ENCODE measurements at places on chromosomes 6 and 20.

DNA sequence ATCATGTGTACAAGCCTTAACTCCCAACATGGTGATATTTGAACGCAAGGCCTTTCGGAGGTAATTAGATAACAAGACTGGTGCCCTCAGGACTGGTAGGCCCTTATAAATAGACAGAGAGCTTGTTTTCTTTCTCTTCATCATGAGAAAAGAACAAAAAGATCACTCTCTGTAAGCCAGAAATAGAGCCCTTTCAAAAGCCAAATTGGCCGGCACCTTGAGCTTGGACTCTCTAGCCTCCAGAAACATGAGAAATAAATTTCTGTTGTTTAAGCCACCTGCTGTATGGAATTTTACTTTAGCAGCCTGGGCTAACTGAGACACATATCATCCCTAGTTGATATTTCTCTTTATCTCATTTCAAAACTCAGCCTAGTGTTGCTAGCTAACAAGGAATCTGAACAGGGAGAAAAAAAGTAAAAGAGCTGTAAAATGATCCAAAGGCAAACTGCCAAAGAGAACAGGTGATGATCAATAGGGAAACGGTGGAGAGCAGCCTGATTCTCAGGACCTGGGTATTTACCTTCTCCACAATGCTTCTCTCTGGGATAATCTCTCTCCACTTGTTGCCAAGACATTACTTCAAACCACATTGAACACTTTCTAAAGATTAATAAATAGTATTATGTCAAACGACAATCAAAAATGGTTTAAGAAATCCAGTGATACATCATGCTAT, 6.1 kb downstream of the COL21A1 start:
- DNase-seq, result no peak

- no peak for DNase-seq
Measured at GRCh38 chr20:47320990-47321805, 35.3 kb downstream of the ZMYND8 start.

- peak; percentile 67 for DNase-seq
Measured at GRCh38 chr6:7140631-7141378, 33.0 kb downstream of the RREB1 start.

DNA sequence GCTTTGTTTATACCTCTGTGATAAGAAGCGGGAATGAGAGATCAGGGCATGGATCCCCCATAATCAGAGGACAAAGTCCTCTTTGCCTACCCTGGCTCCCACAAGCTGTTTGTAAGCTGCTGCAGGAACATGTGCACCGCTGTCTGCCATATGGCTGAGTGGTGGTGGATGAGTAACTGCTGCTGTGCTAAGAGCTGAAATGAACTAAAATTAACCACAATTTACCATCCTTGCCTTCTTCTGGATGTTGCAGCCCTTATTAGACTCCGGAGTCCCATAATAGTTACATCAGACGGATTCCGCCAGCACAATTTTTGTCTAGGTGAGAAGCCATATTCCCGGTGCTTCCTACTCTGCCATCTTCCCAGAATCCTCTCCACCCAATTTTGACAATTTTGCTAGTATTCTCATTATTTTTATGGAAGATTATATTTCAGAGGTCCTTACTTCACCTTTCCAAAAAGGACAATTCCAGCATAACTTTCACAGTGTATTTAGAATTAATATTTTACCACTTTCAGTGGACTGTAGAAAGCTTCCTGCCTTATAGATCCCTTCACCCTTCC, 6.0 kb upstream of the CMTR1 start:
- DNase-seq, result no peak

- no peak for DNase-seq
Measured at GRCh38 chr20:60837173-60837770, 414.8 kb upstream of the CDH4 start.

DNA sequence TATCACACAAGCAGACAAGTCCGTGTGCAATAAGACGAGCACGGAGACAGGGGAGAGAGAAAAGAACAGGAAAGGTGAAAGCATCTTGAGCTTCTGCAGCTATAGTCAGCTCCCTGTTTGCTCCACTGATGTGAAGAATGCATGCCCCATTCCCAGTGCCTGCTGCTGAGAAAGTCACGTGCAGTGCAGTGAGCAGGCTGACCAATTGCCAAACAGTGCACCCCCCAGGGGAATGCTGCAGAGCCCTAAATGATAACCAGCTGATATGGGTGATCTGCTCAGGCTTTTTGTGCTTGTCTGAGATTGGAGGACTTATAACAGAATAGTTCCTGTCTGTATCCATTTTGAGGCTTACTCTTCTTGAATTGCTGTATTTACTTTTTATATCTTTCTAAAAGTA, 121.5 kb downstream of the PACRG start:
- no peak for DNase-seq

DNA sequence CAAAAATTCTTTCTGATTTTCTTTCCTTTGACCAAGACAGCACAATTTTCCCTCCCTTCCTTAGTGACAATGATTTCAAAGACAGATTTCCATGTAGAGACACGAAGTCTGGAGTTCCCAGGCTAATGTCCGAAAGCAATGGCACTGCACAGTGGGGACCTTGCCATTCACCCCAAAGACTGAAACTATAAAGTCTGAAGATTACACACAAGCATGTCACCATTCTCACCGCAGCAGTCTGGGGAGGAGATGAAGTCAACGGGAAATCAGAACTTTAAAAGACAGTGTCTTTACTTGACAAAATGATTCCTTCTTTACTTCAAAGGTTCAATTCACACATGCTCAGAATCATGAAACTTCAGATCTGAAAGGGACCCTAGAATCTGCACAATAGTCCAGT, 8.3 kb downstream of the B4GALT5 start:
- no peak for DNase-seq

DNA sequence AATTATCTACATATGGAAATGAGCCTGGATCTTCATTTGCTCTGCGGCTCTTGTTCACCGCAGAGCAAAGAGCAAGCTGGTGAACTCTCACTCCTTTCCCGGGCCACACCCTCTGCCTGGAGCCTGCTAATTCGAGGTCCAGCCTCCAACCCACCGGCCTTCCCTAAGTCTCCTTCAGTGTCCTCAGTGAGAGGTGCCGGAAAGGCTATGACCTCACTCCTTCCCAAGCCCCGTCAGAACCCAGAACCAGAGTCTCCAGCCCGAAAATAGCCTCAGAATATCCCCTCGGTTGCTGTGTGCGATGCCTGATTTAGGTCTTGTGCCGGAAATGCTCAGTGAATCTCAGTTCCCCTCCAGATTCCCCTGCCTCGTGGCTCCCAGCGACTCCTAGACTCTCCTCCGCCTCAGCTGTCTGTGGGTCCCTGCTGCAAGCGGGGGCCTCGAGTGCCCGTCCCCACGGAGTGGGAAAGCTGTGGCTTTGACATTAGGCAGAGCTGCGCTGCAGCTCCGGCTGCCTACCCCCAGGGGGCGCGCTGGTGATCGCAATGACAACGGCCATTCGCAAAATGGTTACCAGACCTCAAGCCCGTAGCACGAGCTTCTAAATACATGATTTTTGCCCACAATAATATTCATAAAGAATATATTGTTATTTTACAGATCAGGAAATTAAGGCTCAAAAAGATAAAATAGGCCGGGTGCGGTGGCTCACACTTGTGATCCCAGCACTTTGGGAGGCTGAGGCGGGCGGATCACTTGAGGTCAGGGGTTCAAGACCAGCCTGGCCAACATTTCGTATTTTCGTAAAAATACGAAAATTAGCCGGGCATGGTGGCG, 4.1 kb upstream of the BNIP5 start:
- DNase-seq, result peak; percentile 44

GRCh38 chr6:46513533-46513932, 22.3 kb upstream of the RCAN2 start:
- DNase-seq, result no peak

DNA sequence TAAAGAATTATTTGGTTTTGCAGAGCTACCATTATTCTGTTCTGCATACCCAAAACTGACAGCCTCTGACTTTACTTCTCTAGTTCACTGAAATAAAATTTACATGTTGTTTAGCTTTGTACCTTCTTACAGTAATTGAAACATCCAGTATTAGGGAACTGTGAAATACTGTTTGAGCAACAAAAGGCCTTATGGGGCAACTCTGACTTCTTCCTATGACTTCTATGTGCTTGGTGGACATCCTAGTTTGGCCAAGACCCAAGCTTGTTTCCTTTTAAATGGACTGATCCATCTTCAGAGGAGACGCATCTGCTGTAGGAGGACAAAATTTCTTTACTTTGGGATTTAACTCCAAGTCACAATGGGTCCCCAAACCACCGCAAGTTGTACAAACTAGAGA, 44.7 kb downstream of the NR2E1 start:
- DNase-seq, result no peak

GRCh38 chr6:157728183-157728881, 94.7 kb upstream of the SNX9 start:
- DNase-seq, result no peak

GRCh38 chr20:54221353-54221752, 13.5 kb downstream of the PFDN4 start:
- DNase-seq, result no peak

- no peak for DNase-seq
Measured at GRCh38 chr20:31594002-31594557, 11.0 kb upstream of the ID1 start.

DNA sequence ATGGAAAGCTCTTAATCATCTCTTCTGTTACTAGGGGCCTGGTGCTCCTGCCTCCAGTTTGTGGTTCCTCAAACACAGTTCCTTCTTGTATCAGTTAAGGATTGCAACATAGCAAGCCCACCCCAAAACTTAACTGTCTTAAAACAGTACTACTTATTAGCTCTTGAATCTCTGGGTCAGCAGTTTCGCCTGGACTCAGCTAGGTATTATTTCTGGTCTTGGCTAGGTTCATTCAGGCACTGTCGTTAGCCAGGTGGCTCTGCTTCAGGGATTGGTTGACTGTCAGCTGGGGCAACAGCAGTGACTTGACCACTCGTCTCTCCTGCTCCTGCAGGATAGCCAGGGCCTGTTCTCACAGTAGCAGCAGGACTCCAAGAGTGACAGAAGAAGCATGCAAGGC, 30.0 kb upstream of the RALY start:
- DNase-seq, result no peak

DNA sequence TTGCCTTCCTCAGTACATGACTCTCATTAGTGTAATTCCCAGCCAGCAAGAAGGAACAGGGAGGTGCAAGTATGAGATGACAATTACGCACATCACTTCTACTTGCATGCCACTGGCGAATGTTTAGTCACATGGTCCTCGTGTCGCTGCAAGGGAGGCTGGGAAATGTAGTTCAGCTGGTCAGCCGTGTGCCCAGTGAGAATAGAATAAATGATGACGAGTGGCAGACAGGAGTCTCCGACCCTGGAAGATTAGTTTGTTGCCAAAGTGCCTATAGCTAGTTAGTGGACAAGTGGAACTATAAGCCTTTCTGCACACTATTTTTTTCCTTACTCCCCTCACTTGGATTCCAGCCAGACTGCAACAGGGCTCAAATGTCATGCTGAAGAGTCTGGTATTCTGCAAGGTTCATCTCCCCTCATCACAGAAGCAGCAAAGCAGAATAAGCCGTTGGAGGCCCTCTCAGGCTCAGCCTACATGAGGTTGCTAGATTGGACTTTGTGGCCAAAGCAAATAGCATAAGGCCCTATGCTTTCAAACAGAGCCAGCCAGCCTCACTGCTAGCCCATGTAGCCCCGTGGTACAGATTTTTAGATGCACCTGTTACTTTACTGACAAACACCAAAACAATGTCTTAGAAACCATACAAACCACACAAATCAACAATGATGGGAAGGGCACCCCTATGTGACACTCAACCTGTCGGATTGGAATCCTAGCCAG, 9.7 kb downstream of the LINC00237 start:
- no peak for DNase-seq

- no peak for DNase-seq
Measured at GRCh38 chr6:139313229-139313628, 21.4 kb upstream of the TXLNB start.

DNA sequence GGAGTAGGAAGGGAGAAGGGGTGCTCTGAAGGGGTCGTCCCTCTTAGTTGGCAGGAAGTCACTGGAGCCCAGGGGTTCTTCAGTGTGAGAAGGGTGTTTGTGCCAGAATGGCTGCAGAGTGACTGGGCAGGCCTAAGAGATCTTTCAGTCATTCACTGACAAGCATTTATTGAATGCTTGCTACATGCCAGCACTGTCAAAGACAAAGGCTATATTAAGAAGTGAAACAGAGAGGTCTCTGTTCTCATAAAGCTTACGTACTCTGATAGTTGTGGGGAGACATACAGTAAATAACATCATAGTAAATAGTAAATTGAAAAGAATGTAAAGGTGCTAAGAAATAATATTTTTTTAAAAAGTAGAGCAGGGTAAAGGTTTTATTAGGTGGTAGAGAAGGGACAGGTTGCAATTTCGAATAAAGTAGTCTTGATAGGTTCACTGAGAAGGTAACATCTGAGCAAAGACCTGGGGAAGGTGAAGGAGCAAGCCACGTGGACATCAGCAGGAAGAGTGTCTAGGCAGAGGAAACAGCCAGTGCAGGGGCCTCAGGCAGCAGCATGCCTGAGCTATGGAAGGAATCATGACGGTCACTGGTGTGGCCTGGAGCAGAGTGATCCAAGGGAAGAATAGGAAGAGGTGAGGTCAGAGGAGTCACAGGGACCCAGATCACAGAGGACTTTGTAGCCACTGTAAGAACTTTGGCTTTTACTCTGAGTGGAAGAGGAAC, 36.3 kb upstream of the RNF8 start:
- no peak for DNase-seq

DNA sequence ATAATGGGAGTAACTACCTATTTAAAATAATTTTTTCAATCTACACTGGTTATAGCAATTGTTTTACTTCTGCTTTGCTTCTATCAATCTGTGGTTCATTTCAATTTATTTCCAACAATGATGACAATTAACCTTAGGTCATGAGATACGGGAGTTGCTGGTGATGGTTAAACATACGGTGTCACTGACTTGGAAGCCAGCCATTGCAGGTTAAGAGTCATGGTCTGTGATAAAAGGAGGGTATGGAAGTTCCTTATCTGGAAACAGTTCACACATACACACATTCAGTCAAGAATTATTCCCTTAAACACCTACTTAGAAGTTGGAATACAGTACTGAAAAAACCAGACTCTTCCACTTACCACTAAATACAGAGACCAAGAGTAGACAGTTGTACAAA, 180.0 kb downstream of the KIF16B start:
- DNase-seq, result no peak

- no peak for DNase-seq
Measured at GRCh38 chr6:3510617-3511016, 53.8 kb upstream of the SLC22A23 start.

DNA sequence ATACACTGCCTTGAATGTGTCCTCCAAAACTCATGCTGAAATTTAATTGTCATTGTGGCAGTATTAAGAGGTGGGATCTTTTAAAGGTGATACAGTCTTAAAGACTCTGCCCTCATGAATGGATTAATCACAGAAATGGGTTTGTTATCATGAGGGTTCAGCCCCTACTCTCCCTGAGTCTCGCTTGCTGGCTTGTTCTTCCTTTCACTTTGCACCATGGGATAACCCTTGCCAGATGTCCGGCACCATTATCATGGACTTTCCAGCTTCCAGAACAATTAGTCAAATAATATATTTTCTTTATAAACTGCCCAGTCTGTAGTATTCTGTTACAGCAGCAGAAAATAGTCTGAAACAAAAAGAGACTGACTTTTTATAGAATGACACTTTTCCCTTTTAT, 67.9 kb upstream of the TENT5A start:
- DNase-seq, result no peak

All from activated T-helper 1 cell treated with Interleukin-2 at 50 U/mL for 16 hours (primary cell).